A172 (cell line): ENCODE measurements at places on chromosomes 5 and 9. TPM values are rescaled to one million over a fixed set of nuclear protein-coding genes. Genes with fewer than 3 reads are reported as not detected.

AMBP gene
- total RNA-seq, result 0.79 and 1.7 TPM in 2 replicates

DNA sequence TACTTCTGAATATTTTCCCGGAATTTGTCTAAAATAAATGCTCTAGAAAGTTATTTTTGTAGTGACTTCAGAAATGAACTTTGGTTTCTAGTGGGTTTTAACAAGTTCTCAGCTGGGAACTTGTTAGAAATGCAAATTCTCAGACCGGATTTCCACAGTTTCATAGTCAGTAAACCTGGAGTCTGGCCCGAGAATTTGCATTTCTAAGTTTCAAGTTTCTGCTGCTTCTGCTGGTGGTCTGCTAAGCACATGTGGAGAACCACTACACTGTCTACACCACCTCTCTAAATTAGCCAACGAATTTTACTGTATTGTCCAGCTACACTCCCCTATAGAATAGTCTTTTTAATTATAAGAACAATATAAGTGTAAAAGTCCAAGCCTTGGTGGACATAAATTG, 208.0 kb downstream of the CHSY3 start:
- no peak for DNase-seq

XRCC4 gene
- total RNA-seq, result 34.0 and 47.7 TPM in 2 replicates

DNA sequence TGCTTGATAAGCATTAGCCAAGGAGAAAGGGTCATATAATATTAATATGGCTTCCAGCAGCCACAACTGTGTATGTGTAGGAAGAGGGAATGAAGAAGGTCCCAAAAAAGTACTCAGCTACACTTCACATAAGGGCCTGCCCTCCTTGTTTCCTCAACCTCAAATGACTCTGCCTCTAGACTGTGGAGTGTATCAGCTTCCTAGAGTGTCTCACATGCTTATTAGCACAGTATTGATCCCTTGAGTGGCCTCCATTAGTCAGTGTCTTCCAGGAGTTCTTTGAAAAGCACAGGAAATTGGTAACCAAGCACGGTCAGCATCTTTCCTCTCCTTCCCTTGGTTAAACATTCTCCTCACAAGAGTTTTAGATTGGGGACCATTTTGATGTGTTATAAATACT, 190.4 kb upstream of the ATP10B start:
- no peak for DNase-seq

GRCh38 chr5:36494841-36495601, 111.4 kb upstream of the SLC1A3 start:
- DNase-seq, result no peak

DNA sequence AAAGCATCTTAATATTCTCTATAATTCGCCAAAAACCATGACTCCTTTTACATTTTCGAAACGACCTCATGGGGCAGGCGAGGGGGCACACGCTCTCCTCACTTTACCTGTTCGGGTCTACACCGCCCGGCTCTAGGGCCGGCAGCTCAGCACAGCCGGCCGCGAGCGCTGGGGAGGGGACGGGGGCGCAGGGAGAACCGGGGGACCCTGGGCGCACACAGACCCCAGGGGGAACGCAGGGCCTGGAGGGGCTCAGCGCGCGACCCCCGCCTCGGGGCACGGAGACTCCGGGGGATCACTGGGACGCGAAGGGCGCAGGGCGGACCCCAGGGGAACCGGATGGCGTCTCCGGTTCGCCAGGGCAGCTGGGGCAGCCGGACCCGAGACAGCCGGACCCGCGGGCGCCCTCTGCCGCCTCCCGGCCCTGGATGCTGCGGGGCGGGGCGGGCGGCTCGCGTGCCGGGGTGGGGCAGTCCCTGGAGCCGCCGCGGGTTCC, at the start of gene AHRR:
Gene AHRR (plus strand): TSS at position 485 of the 496 bp plus-strand sequence. CDS start 22,189 bp downstream, outside the sequence.
- DNase-seq, result peak; percentile 24
